ENCODE measurements at places on chromosomes 6 and 20.

GRCh38 chr6:160398674-160399271 lies 50.6 kb downstream of the SLC22A3 start:
- peak; percentile 39 for DNase-seq

GRCh38 chr20:48813446-48813747 lies 14.4 kb downstream of the PREX1 start:
- no peak for DNase-seq

- DNase-seq = no peak
Measured at GRCh38 chr20:15823718-15824117, 749.5 kb downstream of the KIF16B start.

GRCh38 chr6:164015088-164015484 lies 600.6 kb downstream of the QKI start:
- DNase-seq = no peak

DNA sequence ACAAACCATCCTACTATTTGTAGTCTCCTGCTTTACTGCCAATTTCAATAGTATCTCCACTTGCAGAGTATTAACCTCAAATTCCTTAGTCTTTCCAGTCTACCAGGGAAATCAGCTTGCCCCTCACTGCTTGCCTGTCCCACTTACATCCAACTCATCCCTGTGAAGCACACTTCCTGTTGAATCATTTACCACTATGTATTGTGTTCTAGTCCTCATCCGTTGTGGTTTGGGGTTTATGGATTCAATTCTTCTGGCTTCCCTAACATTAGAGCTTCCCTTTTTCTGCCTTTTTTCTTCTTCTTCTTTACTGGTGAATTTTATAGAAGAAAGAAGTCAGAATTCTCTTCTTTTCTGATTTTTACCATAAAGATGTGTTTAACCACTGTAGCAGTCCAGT lies 5.1 kb upstream of the TXLNB start:
- peak; percentile 85 for DNase-seq

DNA sequence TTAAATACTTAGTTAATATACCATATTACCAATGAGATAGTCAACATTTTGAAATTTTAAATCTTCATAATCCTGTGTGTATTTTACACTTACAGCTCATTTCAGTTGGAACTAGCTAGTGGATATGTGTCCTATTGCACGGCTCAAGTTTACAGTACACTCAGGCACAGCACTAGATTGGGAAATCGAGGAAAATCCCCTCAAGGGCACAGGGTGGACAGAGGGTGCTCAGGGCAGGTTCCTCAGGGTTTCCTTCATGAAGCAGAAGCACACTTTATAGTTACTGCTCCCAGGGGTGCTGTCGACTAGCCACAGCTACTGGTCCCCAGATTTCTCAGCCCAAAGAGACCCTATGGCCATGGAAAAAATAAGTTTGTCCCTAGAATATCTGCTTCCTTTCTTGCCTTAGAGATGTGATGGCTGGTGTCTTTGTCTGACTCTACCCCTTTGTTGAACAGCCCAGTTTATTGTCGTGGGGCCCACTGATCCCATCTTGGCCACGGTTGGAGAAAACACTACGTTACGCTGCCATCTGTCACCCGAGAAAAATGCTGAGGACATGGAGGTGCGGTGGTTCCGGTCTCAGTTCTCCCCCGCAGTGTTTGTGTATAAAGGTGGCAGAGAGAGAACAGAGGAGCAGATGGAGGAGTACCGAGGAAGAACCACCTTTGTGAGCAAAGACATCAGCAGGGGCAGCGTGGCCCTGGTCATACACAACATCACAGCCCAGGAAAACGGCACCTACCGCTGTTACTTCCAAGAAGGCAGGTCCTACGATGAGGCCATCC lies 1.5 kb downstream of the BTN2A1 start:
- DNase-seq = no peak

DNA sequence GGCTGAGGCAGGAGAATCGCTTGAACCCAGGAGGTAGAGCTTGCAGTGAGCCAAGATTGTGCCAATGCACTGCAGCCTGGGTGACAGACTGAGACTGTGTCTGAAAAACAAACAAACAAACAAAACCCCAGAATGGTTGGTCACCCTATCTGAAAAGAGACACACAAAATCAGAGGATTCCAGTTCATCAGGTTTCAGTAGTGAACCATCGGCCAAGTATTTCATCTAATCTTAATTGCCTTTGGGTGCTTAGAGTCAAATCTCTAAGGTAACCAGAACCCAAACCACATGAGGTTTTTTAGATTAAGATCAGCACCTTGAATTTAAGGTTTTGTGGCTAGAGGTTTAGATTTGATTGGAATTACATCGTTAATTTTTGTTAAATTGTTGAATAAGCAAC lies 8.3 kb upstream of the ZBTB2 start:
- DNase-seq = no peak

DNA sequence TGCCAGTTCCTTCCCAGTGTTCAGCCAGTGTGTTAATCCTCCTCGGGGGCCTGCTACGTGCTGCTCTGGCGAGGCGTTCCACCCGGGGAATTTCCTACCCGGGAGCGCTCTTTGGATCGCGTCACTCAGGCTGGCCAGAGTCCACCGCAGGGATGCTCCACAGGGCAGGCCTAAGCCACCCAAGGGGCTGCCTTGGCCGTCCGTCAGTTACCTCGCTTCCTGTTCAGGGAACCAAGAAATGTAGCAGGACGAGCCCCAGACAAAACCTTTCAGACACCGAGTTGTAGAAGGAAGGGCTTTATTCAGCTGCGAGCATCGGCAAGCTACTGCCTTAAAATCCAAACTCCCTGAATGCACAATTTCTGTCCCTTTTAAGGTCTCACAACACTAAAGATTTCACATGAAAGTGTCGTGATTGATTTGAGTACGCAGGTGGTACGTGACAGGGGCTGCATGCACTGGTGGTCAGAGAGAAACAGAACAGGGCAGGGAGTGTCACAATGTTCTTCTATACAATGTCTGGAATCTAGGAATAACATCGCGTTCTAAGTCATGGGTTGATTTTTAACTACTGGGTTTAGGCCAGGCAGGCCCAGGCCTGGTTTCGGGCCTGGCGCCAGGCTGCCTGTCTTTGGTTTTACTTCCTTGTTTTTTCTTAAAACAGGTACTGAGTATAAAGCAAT lies 15.7 kb upstream of the POU5F1 start:
- DNase-seq = no peak

DNA sequence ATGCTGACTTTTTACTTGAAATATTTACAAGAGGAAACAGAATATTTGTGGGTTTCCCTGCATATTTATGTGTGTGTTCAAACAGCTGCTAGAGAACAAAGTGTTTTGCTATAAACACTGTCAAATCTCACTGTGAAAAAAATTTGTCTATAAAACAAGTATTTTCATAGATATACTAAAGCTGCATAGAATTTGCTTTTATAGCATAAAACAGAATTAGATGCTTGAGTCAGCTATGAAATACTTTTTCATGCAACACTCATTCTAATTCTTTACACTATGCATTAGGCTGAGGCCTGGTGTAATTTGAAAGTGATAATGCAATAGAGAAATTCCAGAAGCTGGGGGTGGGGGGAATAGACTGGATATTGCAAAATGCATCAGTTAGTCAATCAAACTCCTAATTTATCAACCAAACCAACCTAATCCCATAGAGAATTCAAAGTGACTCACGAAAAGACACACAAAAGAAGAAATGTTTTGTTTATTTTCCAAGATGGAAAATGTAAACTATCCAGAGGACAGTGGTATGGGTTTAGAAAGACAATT lies 148.2 kb downstream of the LAMA2 start:
- peak; percentile 61 for DNase-seq
